ENCODE measurements at places on chromosomes 2 and 18.

GRCh38 chr2:45397292-45397691 is 213.8 kb downstream of the SRBD1 start:
- DNase-seq = no peak

DNA sequence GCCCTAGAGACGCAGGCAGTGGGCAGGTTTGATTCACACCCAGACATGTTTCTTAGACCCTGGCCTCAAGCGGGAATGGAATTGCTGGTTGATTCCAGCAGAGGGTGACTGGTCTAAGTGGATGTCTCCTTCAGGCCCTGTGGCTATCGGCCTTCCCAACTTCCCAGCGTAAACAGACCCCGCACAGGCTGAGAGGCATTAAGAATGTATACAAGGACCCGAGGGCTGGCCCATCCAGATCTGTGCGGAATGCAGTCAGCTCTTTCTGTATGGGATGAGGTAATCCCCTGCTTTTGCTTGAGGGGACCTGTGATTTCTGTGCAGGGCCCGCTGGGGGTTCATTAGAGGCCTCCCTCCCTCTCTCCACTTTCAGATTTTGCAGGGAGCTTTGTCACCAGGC is 6.5 kb downstream of the ACKR3 start:
- peak; percentile 56 for DNase-seq

GRCh38 chr18:26792661-26793060 is 72.8 kb downstream of the AQP4 start:
- no peak for DNase-seq

- no peak for DNase-seq
Measured at GRCh38 chr2:162184821-162185450, 32.9 kb upstream of the GCG start.

- DNase-seq = no peak
Measured at GRCh38 chr18:45834306-45834705, 8.8 kb downstream of the SIGLEC15 start.

DNA sequence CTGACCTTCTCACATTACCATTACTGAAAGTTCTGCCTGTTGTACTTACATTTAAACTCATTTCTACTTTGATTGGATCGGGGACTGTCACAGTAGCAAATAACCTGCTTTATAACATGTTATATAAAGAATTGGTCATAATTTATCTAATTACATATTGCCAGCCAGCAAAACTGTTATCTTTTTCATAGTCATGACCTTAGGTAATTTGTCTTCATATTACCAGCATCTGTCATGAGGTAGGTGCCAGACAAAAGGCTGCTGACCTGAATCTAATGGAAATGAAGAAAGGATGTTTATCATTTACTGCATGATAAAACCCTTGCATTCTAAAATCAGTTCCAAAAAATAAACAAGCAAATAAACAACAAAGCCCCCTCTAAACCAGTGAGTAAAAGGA is 89.4 kb upstream of the LRP1B start:
- DNase-seq = no peak

GRCh38 chr2:20676353-20677215 is 9.6 kb downstream of the GDF7 start:
- DNase-seq = no peak

DNA sequence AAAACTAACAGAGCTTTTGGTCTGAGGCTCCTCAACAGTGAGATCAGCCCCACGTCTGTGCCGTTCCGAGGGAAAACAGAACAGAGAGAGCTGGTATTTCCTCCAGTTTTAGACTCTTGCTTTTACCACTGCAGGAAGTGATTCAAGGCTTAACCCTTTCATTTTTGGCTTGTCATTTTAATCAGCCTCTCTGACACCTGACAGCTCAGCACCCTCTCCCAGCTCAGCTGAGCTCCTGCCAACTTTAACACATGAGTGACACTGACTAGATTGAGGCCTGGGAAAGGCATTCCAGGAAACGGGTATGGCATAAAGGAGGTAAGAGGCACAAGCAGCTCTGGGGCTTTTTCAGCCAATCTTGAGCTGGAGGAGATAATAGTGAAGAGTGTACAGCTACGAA is 239.4 kb upstream of the SKOR2 start:
- DNase-seq = no peak

GRCh38 chr2:65057054-65057375 is 799 bp downstream of the CEP68 start:
- no peak for DNase-seq

DNA sequence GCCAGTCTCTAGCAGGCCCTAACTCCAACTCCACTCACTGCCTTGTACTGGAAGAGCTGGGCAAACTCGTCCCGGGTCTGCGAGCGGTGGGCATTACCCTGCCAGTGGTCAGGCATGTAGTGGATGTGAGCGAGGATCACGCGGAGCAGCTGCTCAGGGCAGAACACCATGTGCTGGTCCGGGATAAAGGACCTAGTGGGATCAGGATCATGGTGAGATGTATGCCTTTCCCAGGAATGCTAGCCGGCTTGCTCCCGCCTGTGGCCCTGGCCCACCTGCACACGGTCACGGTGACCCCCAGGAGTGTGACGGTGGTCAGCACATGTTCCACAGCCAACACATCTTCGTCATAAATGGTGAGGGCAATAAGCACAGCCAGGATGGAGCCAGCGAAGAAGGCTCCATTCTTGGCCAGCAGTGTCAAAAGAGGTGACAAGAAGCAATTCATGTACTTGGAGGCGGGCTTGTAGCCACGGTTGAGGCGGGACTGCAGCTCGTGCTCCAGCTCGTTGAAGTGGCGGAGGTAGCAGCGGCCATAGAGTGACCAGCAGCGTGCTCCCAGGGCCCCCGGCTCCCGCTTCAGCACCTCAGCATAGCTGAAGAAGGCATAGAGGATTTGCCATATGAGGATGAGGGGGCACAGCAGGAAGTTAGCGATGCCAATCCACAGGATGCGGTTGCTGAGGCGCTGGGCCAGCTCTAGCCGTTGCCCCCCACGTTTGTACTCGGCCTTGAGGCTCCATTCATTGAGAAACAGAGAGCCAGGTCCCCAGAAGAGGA is 5.3 kb upstream of the ABCB6 start:
- no peak for DNase-seq

- no peak for DNase-seq
Measured at GRCh38 chr2:31383471-31384153, 30.9 kb downstream of the XDH start.

GRCh38 chr2:49619804-49620203 is 465.5 kb upstream of the FSHR start:
- DNase-seq = peak; percentile 58

- no peak for DNase-seq
Measured at GRCh38 chr18:46679846-46680598, 23.0 kb upstream of the LOXHD1 start.

DNA sequence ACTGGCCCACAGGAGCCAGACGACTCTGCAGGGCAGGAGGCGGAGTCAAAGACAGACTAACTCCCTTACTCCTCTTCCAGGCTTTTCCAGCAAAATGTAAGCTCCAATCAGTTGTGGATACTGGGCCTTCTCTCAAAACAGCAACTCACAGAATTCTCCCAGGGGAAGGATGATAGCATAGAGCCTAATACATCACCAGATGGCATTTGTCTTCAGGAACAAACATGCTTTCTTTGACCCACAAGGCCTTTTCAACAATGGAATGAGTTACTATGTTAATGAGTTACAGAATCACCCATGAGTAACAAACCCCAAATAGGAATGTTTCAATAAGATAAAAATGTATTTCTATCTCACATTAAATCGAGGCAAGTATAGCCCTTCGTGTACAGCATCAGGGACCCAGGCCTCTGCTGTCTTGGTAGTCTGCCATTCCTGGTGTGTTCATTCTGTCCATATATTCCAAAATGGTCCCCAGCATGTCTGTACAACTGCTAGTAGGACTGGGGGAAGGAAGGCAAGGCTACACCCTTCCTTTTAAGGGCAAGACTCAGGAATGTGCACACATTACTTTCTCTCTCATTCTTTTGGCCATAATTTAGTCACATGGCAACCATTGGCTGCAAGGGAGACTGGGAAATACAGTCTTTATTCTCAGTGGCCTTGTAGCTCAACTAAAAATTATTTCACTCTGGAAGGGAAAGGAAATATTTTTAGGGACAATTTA is 76.4 kb downstream of the BOD1L2 start:
- no peak for DNase-seq

- peak; percentile 22 for DNase-seq
Measured at GRCh38 chr2:156192468-156192867, 140.1 kb downstream of the NR4A2 start.

GRCh38 chr2:237625216-237625705 is 2.1 kb upstream of the LRRFIP1 start:
- no peak for DNase-seq

DNA sequence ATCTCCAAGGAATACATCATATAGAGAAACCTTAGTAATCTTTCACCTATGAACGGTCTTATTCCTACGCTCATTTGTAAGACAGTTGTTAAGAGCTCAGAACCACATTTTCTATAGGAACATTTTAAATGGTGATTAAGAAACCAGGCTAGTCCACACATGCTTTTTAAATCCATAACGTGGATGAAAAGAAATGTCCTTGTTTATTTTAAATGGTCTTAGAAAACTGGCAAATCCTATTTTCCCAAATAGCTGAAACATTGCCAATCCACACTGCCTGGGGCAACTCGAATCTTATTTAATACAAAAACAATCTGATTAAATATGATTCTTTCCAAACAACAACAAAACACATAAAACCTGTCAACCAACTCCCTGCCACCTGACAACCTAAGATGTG is 23.7 kb downstream of the METTL8 start:
- no peak for DNase-seq

- DNase-seq = no peak
Measured at GRCh38 chr2:205731583-205731981, 49.3 kb downstream of the NRP2 start.

DNA sequence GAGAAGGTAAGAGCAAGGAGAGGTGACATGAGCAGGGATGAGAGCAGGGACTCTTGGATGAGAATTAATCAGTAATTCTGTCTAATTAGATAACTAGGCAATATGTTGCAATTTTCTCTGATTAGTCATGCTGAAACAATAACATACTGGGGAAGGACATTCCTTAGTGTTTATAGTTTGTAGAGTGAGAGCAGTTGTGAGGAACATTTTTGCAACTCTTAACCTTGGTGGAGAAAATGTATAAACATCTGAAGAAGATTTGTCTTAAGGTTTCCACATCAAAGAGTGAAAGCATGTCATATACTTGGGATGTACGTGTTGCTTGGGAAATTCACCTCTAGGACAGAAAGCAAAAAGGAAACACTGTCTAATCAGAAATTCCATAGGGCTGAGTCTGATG is 955.4 kb upstream of the FANCL start:
- DNase-seq = no peak

- no peak for DNase-seq
Measured at GRCh38 chr2:112836163-112836560, 417 bp downstream of the IL1B start.

DNA sequence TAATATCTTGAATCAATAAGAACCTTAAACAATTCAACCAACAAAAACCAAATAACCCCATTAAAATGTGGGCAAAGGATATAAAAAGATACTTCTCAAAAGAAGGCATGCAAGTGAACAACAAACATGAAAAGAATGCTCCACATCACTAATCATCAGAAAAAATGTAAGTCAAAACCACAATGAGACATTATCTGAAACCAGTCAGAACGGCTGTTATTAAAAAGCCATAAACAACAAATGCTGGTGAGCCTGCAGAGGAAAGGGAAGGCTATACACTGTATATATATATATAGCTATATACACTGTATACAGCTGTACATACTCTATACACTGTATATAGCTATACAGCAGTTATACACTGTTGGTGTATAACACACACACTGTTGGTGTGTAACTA is 47.8 kb upstream of the GALNT13 start:
- DNase-seq = no peak

DNA sequence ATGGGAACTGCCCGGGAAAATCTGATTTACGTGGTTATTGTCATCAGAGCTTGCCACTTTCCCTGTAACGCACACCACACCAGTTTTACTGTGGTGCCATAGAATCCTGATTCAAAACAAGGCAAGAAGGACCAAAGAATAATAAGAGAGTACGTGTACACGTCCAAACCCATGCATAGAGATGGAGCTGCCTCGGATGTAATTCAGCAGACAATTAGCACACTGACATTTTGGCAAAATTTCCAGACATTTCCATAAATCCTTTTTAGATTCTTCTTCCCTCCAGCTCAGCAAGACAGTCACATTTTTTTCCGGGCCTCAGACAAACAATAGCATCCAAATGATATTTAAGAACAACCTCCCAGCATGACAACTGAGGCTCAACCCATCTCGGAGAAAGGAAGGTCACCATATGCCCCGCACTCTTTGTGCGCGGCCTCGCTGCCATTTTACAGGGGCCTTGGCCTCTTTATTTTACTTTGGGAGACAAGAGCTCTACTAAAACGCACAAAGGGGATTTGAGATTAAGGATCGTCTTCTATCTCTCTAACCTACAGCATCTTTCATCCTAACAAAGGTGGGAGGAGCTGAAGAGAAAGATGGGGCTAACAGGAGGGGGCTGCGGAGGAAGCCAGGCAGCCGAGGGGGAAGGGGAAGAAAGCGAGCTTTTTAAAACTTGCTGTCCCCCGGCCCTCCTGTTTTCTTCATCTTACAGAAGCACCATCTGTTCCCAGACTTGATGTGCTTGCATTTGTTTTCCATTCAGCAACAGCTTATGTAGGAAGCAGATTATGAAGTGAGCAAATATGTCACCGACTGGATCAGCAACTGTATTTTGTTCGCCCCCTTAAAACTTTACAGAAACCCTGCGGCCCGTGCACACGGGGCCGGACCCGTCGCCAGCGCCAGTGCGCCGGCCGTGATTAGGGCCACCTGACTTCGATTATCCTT is 61.0 kb downstream of the CDCA7 start:
- DNase-seq = peak; percentile 46

DNA sequence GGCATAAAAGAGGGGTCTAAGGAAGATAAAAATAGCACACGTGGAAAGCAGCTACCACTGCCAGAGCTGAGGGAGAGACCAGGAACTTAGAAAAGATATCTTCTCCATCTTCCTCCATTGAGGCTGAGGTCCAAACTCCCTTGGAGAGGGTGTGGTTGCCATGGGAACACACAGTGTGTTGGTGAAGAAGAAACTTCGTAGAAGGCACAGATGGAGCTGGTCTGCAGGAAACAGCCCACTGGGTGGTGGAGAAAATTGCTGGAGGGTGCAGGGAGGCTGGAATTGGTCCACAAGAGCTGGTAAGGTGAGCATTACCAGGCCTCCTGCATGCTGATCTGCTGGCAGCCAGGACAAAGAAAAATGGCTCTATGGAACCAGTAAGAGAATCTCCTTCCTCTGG is 191.0 kb downstream of the HRH4 start:
- no peak for DNase-seq

- DNase-seq = no peak
Measured at GRCh38 chr18:9714266-9715087, 6.4 kb downstream of the RAB31 start.

DNA sequence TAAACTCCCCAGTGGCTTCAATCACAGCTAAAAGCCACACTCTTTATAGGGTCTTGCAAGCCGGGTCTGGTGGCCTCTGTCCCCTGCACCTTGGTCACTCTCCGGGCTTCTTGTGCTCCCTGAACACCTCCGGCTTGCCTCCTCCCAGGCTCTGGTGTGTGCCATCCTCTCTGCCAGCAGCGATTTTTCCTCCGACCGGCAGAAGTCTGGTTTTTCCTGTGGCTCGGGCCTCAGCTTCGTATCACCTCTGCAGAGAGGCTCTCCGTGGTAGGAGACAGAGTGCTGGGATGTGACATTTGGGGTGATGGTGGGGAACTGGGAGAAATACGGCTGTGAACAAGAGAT is 58.8 kb upstream of the HPCAL1 start:
- DNase-seq = no peak

GRCh38 chr18:80154293-80154692 is 45.2 kb downstream of the ADNP2 start:
- DNase-seq = peak; percentile 76
